ENCODE measurements at places on chromosomes 6 and 20.

GRCh38 chr20:6439737-6440442 is 317.1 kb upstream of the FERMT1 start:
- no peak for DNase-seq

DNA sequence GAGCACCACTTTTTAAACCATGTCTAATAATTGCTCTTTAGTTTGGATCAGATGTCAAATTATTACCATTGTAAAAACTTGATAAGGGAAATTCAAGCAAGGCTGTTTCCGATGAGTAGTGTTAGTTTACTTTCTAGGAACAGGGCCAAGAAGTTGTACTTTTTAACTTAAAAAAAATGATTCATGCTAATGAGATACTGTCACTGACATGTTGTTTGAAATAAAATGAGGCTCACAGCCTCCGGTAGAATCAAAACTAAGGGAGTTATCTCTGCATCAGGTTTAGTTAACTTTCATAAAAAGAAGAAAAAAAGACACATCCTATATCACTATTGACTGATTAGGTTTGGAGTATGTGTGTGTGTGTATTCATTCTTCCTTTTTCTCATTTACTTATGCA is 55.2 kb upstream of the SUPT3H start:
- no peak for DNase-seq

- no peak for DNase-seq
Measured at GRCh38 chr6:19415605-19416326, 421.4 kb upstream of the ID4 start.

- DNase-seq: peak; percentile 84
Measured at GRCh38 chr6:157760589-157761330, 62.3 kb upstream of the SNX9 start.

All from fibroblast of skin of left quadriceps (primary cell).